A549 treated with RU486 at 1 μM for 4 hours (cell line): ENCODE measurements at places on chromosomes 7 and 10. TPM values are rescaled to one million over a fixed set of nuclear protein-coding genes. Genes with fewer than 3 reads are reported as not detected.

The GATA3 gene
- 4.0 to 6.6 TPM (median 5.3 TPM) in 5 replicates for total RNA-seq

The GPR146 gene
- 1.7 to 2.8 TPM (median 1.9 TPM) in 5 replicates for total RNA-seq

The PKD2L1 gene
- total RNA-seq = 0.07 TPM in 1 of 5 replicates, not detected in the others

The DYDC2 gene
- 0.07 to 0.16 TPM (median 0.13 TPM) in 3 of 5 replicates, not detected in the others for total RNA-seq

The PCLO gene
- 0.82 to 1.5 TPM (median 1.2 TPM) in 5 replicates for total RNA-seq

The CTAGE15 gene
- not detected in 5 replicates for total RNA-seq

The NME8 gene
- not detected in 5 replicates for total RNA-seq

The BNIP3 gene
- 42.0 to 46.7 TPM (median 44.3 TPM) in 5 replicates for total RNA-seq

The CCDC3 gene
- total RNA-seq = 0.94 to 1.1 TPM (median 0.99 TPM) in 5 replicates

The PNLIP gene
- total RNA-seq = not detected in 5 replicates

The AZGP1 gene
- total RNA-seq = 0.27 TPM in 1 of 5 replicates, not detected in the others

The C10orf105 gene
- not detected in 5 replicates for total RNA-seq

The KCP gene
- total RNA-seq = 0.08 to 0.18 TPM (median 0.14 TPM) in 5 replicates

The ANAPC16 gene
- 67.5 to 87.3 TPM (median 83.8 TPM) in 5 replicates for total RNA-seq

The HOXA4 gene
- 2.0 to 2.9 TPM (median 2.4 TPM) in 5 replicates for total RNA-seq

The VWDE gene
- 0.18 to 0.99 TPM (median 0.40 TPM) in 5 replicates for total RNA-seq

The OPALIN gene
- total RNA-seq = not detected in 5 replicates

The HGF gene
- total RNA-seq = not detected in 5 replicates

The NCF1 gene
- total RNA-seq = 0.08 to 0.17 TPM (median 0.15 TPM) in 3 of 5 replicates, not detected in the others

The CD36 gene
- 0.06 to 0.29 TPM (median 0.15 TPM) in 4 of 5 replicates, not detected in the other for total RNA-seq

The AKR1B1 gene
- 2,275 to 3,027 TPM (median 2,754 TPM) in 5 replicates for total RNA-seq

The SUGCT gene
- 0.67 to 1.8 TPM (median 1.2 TPM) in 5 replicates for total RNA-seq

The HKDC1 gene
- 15.2 to 21.3 TPM (median 17.1 TPM) in 5 replicates for total RNA-seq

The LRRC18 gene
- total RNA-seq = not detected in 5 replicates

The ITPRID1 gene
- total RNA-seq = not detected in 5 replicates

The DLX5 gene
- total RNA-seq = not detected in 5 replicates

The PRSS37 gene
- total RNA-seq = not detected in 5 replicates

The MMD2 gene
- total RNA-seq = not detected in 5 replicates

The CLEC5A gene
- total RNA-seq = not detected in 5 replicates

The WDR37 gene
- 7.5 to 8.2 TPM (median 8.0 TPM) in 5 replicates for total RNA-seq

The PNLIPRP3 gene
- total RNA-seq = not detected in 5 replicates

The HNRNPF gene
- 290 to 342 TPM (median 327 TPM) in 5 replicates for total RNA-seq

The INSYN2A gene
- 1.5 to 2.1 TPM (median 1.5 TPM) in 5 replicates for total RNA-seq

The CLRN3 gene
- total RNA-seq = 0.23 TPM in 1 of 5 replicates, not detected in the others

The ASAH2 gene
- 1.7 to 3.2 TPM (median 2.0 TPM) in 5 replicates for total RNA-seq

The TMEM273 gene
- not detected in 5 replicates for total RNA-seq

The LRRC27 gene
- total RNA-seq = 4.9 to 7.6 TPM (median 6.2 TPM) in 5 replicates

The C10orf67 gene
- 0.03 to 0.24 TPM (median 0.13 TPM) in 4 of 5 replicates, not detected in the other for total RNA-seq

The MBLAC1 gene
- 2.7 to 3.8 TPM (median 3.1 TPM) in 5 replicates for total RNA-seq

The NKX6-2 gene
- total RNA-seq = 0.18 to 0.40 TPM (median 0.20 TPM) in 5 replicates

The FRMPD2 gene
- 0.02 to 0.11 TPM in 2 of 5 replicates, not detected in the others for total RNA-seq

The TMEM176A gene
- not detected in 5 replicates for total RNA-seq

The BAMBI gene
- 15.5 to 20.3 TPM (median 18.5 TPM) in 5 replicates for total RNA-seq

The ACSM6 gene
- not detected in 5 replicates for total RNA-seq

The SPOCK2 gene
- total RNA-seq = 0.17 to 0.46 TPM (median 0.35 TPM) in 5 replicates

The VENTX gene
- not detected in 5 replicates for total RNA-seq

The ZNF138 gene
- total RNA-seq = 2.2 to 3.4 TPM (median 3.1 TPM) in 5 replicates

The INA gene
- 22.5 to 30.0 TPM (median 26.3 TPM) in 5 replicates for total RNA-seq

The EGR2 gene
- total RNA-seq = 0.29 to 0.75 TPM (median 0.38 TPM) in 5 replicates

The NUTM2A gene
- 0.09 to 0.10 TPM in 2 of 5 replicates, not detected in the others for total RNA-seq

The PRF1 gene
- not detected in 5 replicates for total RNA-seq

The AMPH gene
- not detected in 5 replicates for total RNA-seq

The HMX3 gene
- 0.12 TPM in 1 of 5 replicates, not detected in the others for total RNA-seq

The PRTFDC1 gene
- total RNA-seq = 17.1 to 21.6 TPM (median 18.2 TPM) in 5 replicates

The EBLN1 gene
- 0.10 to 0.13 TPM in 2 of 5 replicates, not detected in the others for total RNA-seq

The KAZALD1 gene
- 1.9 to 3.1 TPM (median 2.6 TPM) in 5 replicates for total RNA-seq

The KIAA1217 gene
- 2.3 to 2.8 TPM (median 2.6 TPM) in 5 replicates for total RNA-seq

The TDRD1 gene
- not detected in 5 replicates for total RNA-seq
